ENCODE measurements at places on chromosomes 16 and 17.

- no peak for DNase-seq
Observed at GRCh38 chr16:70494202-70494770, 29.1 kb downstream of the COG4 start.

- DNase-seq: no peak
Observed at GRCh38 chr17:79979221-79979741, 56.4 kb downstream of the TBC1D16 start.

DNA sequence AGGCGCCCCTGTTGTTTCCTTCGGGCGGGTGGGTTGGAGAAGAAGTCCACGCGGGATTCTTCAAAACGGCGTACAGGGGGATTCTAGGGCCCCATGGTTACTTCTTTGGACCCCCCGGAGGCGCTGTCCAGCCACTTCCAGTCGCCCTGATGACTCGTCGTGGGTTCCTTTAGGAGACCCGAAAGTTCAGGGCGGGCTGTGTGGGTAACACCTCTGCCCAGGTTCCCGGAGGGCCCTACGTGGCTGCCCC, 716 bp upstream of the HIC1 start:
- no peak for DNase-seq

- DNase-seq: no peak
Observed at GRCh38 chr16:72201387-72201786, 29.4 kb upstream of the PMFBP1 start.

- DNase-seq: no peak
Observed at GRCh38 chr16:84498223-84498610, 6.2 kb downstream of the MEAK7 start.

DNA sequence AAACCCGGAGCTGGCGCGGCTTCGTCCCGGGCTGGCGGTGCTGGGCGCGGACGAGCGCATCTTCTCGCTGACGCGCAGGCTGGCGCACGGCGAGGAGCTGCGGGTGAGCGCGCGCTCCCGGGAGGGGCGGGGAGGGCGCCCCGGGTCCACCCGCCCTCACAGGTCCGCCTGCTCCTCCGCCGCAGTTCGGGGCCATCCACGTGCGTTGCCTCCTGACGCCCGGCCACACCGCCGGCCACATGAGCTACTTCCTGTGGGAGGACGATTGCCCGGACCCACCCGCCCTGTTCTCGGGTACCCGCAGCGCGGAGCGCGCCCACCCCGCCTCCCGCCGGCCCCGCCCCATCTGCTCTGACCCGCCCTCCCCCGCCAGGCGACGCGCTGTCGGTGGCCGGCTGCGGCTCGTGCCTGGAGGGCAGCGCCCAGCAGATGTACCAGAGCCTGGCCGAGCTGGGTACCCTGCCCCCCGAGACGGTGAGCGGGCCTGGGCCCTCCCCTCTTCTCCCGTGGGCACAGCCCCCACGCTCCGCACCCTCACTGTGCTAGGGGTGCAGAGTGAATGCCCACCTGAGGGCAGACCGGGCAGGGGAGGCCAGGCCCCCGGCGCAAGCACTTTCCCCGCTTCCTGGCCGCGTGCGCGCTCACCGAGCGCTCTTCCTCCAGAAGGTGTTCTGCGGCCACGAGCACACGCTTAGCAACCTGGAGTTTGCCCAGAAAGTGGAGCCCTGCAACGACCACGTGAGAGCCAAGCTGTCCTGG, 1.4 kb downstream of the HAGHL start:
- peak; percentile 42 for DNase-seq

DNA sequence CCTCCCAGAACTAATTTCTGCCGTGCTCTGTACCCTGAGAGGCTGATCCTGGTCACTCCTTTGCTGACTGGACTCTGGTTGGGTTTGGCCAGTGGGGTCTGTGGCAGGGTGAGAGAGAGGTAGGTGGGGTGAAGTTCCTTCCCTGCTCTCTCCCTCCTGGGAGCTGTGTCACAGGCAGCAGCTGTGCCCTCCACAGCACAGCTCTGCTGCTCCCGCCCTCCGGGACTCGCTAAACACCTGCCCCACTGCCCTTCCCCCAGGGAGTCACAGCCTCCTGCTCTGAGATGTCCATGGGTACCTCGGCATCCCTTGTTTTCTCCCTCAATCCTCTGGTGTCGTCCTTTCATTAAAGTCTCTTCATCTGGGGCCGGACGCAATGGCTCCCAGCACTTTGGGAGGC, 66.4 kb downstream of the SRCIN1 start:
- no peak for DNase-seq

GRCh38 chr16:8903004-8903403, 20.9 kb downstream of the LITAFD start:
- DNase-seq: no peak

GRCh38 chr16:4625560-4626159, 1.0 kb downstream of the MGRN1 start:
- DNase-seq: no peak

- DNase-seq: no peak
Observed at GRCh38 chr17:7167832-7168231, 11.3 kb downstream of the ASGR1 start.

DNA sequence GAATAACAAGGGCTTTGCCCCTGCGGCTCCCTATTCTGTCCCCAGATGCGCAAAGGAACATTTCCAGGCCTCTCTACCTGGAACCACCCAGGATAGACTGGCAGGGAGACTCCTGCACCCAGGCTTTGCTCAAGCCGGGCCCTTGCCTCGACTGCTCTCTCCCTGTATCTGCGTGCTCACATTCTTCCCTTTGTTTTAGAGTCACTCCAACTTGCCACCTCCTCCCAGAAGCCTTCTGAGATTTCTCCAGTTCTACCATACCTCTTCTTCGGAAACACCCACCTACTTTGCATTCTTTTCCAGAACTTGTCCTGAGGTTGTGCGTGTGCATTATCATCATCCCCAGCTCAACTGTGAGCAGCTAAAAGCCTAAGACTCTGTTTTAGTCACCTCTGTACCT, 3.0 kb downstream of the CES5A start:
- no peak for DNase-seq

GRCh38 chr16:51003850-51004566, 147.1 kb downstream of the SALL1 start:
- DNase-seq: no peak

GRCh38 chr17:41486809-41487530, 2.7 kb downstream of the KRT36 start:
- no peak for DNase-seq

DNA sequence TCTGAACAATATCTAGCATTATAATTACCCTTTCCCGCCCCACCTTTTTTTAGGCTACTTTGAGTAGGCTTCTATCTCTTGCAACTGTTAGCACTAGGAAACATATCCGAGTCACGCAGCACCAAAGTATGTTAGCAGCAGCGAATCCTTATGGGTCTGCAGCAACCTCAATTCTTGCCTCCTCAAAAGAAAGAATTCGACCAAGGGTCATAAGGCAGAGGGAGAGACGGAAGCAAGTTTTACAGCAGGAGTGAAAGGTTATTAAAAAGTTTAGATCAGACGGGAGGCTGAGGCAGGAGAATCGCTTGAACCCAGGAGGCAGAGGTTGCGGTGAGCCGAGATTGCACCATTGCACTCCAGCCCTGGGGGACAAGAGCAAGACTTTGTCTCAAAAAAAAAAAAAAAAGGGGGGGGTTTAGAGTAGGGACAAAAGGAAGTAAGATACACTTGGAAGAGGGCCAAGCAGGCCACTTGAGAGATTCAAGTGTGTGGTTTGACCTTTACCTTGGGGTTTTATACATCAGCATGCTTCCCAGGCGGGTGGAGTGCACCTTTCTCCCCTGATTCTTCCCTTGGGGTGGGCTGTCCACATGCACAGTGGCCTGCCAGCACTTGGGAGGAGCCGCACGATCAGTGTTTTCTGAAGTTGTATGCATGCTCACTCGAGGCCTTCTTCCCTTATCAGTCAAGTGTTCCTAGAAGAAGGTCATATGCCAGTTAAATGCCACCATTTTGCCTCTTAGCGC, 67.7 kb downstream of the HLF start:
- DNase-seq: no peak

DNA sequence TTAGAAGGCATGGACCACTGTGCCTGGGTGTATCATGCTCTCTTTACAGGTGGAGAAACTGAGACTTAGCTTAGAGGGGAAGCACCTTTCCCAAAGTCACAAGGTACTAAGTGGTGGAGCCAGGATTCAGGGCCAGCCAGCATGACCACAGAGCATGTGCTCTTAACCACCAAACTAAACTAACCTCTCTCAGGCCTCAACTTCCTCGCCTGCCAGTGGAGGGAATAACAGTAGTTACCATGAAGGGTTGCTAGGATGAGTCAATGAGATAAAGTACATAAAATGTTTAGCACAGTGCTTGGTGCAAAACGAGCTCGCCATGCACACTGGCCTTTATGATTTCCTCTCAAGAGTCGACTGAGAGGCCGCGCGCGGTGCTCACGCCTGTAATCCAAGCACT, 6.4 kb upstream of the MYO1C start:
- no peak for DNase-seq

DNA sequence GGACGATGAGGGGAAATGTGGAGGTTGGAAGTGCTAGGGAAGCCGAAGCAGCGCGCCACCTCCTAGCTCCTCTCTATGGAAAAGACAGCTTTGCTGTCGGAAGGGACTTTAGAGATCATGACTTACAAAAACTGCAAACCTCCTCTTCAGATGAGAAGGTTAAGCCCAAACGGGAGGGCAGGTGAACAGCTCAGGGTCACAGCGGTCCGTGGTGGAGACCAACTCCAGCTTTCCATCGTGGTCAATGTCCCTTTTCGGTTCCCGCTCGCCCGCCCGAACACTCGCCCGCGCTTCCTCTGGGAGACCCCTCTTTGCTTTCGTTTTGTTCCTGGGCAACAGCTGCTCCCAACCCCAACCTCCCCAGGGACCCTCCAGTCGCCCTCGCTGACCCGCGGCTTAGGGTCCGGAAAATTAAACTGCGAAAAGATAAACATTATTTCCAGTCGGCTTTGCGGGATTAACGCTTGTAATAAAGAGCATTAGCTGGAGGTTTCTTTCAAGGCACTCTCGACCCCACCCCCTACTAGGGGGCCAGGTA, 7.7 kb downstream of the IRX6 start:
- DNase-seq: no peak

DNA sequence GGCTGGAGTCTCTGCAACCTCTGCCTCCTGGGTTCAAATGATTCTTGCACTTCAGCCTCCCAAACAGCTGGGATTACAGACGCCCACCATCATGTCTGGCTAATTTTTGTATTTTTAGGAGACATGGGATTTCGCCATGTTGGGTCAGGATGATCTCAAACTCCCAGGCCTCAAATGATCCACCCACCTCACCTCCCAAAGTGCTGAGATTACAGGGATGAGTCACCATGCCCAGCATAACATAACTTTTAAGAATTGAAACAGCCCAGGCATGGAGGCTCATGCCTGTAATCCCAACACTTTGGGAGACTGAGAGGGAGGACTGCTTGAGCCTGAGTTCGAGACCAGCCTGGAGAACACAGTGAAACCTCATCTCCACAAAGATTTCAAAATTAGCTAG, 2.5 kb downstream of the RSL1D1 start:
- no peak for DNase-seq

GRCh38 chr16:64751906-64752305, 370.0 kb downstream of the CDH11 start:
- DNase-seq: no peak

DNA sequence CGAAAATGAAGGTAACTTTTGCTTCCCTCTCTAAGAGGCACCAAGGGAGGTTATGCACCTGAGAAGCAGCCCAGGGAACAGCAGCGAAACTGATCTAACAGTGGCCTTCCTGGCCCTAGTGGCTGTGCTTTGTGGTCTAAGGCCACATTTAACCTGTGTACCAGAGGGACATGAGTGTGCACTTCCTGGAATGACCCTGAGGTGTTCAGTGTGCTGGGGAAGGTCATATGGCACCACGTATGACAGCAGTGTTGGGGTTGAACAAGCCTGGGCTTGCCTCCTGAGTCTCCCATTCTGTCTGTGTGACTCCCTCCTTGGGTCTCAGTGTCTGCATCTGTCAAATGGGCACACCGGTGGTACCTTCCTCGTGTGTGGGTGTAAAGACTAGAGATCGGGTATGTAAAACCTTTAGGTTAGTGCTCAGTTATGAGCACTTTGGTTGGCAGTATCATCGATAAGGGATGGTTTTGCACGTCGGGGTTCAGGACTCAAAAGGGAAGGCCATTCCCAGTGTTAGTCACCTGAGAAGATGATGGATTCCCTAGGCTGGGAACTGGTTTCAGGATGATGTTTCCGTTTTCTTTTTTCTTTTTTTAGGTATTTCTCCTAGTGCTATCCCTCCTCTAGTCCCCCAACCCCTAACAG, 31.9 kb downstream of the PLCG2 start:
- no peak for DNase-seq

- DNase-seq: no peak
Observed at GRCh38 chr16:16073891-16074881, 124.8 kb downstream of the ABCC1 start.

Data from stimulated activated CD8-positive, alpha-beta memory T cell treated with anti-CD3 and anti-CD28 coated beads, Interleukin-4, amount 100 ng/mL, for 4 hours (primary cell).